COLO829 (cell line): ENCODE measurements at places on chromosomes 2 and 18.

DNA sequence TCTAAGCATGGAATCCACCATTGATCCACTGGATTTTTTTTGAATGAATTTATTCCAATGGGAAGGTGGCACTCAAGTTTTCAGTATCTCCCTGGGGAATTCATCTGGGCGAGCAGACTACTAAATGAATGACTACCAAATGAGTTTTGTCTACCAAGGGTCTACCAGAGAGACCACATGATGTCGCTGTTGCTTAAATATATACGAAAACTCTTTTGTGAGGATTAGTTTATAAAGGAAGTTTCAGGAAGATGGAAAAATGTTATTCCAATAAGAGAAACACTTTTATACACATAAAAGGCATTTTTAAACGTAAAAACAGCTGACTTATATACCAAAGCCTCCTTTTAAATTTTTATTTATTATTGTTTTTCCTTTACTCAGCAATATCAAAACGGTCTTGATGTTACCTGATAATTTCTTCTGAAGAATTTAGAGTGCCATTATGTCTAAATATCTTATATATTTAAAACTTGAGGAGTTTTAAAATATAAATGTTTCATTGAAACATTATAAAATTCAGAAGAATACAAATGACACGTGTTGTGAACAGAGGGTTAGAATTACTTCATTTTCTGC lies 139.7 kb downstream of the HRH4 start:
- peak; percentile 57 for DNase-seq

DNA sequence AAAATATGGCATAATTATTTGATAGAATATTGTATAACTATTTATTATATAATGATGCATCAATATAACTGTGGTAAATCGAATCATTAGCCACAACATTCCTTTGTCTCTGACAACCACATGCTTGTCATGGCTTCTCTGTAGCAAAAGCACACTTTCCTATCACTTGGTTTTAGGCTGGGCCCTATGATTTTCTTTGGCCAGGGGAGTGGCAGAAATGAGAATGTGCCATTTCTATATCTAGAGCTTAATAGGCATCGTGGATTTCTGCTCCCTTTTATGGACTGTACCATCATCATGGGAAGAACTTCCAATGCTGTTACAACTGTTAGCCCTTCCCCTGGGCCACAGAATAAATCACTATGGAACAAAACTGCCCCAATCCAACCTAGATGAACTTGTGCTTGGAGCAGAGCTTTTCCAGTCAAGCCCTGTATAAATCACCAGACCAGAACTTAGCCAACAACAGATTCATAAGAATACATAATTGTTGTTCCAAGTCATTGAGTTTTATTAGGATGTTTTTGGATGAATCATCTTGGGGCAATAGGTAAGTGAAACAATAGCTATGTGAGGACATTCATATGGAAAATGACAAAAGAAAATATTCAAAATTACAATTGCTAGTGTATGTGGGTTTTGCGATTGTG lies 715.8 kb downstream of the ERBB4 start:
- no peak for DNase-seq

GRCh38 chr2:152715854-152716428 lies 1.3 kb downstream of the PRPF40A start:
- DNase-seq: peak; percentile 27

DNA sequence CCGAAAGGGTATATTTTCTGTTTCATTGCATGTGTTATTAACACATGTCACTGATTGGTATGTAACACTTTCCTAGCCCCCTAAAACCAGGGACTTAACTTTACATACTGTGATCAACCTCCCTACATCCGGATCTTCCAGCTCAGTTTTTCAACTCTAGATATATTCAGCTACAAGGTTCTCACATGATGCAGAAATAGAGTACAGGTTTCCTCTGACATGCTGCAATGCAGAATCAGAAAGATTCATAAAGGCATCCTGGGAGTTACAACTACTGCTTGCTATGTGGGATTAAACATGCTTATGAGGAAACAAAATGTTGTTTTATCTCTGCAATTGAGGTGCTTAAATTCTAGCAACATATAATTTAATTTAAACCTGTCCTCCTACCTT lies 14.0 kb downstream of the FBXO11 start:
- DNase-seq: no peak

DNA sequence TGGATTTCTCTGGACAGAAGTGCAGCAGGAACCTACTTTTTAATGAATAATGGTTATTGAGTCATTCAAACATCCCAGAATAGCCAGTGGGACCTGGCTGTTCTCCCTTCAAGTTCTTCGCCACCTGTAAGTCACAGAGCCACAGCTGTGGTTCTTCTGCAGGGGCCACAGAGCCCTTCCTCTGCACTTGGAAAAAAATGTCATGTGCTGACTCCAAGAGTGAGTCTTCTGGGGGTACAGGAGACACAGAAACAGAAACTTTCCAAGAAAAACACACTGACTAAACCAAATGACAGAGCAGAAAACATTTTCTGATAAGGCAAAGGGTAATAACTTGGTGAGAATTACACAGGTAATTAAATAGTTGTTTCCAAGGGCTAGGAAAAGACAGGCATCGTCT lies 68.7 kb upstream of the FN1 start:
- DNase-seq: no peak

GRCh38 chr2:8469709-8470493 lies 212.0 kb upstream of the ID2 start:
- no peak for DNase-seq

DNA sequence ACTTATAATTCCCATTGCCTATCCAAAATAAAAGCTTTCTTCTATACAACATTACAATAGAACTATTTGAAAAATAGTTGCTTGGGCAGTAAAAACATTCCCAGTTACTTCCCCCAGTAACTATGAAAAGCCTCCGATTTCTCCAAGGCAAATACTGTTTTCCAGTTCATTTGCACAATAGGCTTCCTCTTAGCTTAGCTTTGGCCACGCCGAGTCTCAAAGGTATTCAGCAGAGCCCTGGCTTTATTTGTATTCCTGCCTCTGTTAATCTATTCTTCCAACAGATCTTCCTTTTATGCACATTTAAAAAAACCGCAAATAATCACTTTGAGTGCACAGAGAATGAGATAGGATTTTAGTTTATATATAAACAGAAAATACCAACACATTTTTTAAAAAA lies 836.8 kb upstream of the VRK2 start:
- DNase-seq: no peak

- no peak for DNase-seq
These were observed 18.7 kb downstream of the ELAC1 start for GRCh38 chr18:50986360-50987087.
